ENCODE measurements at places on chromosomes 1 and 21. TPM values are rescaled to one million over a fixed set of nuclear protein-coding genes. Genes with fewer than 3 reads are reported as not detected.

DNA sequence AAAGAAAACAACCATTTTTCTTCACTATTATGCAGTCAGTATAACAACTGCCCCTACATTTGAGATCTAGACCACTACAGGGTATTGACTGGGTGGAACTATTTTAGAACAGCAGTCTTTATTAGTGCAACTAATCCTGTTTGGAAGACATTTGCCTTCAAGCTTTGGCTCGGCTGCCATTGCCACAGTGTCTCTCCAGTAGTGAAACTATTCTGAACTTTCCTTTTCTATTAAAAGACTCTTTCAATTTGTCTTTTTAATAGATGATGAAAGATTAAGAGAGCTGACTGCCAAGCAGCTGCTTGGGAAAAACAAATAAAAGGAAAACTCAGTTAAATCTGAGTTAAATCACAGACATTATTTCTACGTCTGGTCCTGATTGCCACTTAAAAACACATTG, 49.3 kb downstream of the LPGAT1 start:
- H3K27me3 ChIP-seq = no peaks in the 10 kb centered on the region
- no peak for DNase-seq
- peaks cover 42% of the 10 kb centered on the region for H3K36me3 ChIP-seq
- H3K4me3 ChIP-seq = no peak overlapping the region
- H3K27ac ChIP-seq = no peak overlapping the region

DCDC2B gene
- total RNA-seq = not detected

HEYL gene
- total RNA-seq = 61.9 TPM

ITLN2 gene
- not detected for total RNA-seq

ITGB2 gene
- total RNA-seq = 42.4 TPM
